ENCODE measurements at places on chromosomes 4 and X. TPM values are rescaled to one million over a fixed set of nuclear protein-coding genes. Genes with fewer than 3 reads are reported as not detected.

The MFAP3L gene
- total RNA-seq: 7.2 TPM

The LNX1 gene
- total RNA-seq: 9.1 TPM

The NUDT6 gene
- total RNA-seq: 3.2 TPM

The HTT gene
- total RNA-seq: 76.5 TPM

The SPATA4 gene
- 0.23 TPM for total RNA-seq

The CXCL5 gene
- total RNA-seq: 1.7 TPM

The TMSB4X gene
- total RNA-seq: 6,415 TPM

The USP17L29 gene
- total RNA-seq: not detected

The WDR17 gene
- 0.76 TPM for total RNA-seq

The AFF2 gene
- total RNA-seq: 0.07 TPM

The MAGEA9B gene
- not detected for total RNA-seq

The SMIM10L2A gene
- total RNA-seq: 0.79 TPM

The TEX13B gene
- not detected for total RNA-seq

The NLRP2B gene
- not detected for total RNA-seq

The WDR44 gene
- total RNA-seq: 15.6 TPM

The CENPC gene
- 9.3 TPM for total RNA-seq

The SMR3B gene
- total RNA-seq: not detected

The TGIF2LX gene
- not detected for total RNA-seq

All from smooth muscle cell of the pulmonary artery (primary cell).